Mesendoderm (in vitro differentiated cells): ENCODE measurements at places on chromosomes 4 and X.

GRCh38 chrX:1534301-1535168, 2.5 kb downstream of the P2RY8 start:
- H3K27ac ChIP-seq, result no peak overlapping the region
- H3K4me3 ChIP-seq, result no peak overlapping the region
- no peaks in the 10 kb centered on the region for H3K27me3 ChIP-seq
- H3K36me3 ChIP-seq, result no peaks in the 10 kb centered on the region
- peak; percentile 16 for DNase-seq

GRCh38 chr4:78659264-78659663, 107.7 kb downstream of the ANXA3 start:
- H3K36me3 ChIP-seq, result no peaks in the 10 kb centered on the region

- no peak overlapping the region for H3K27ac ChIP-seq
- DNase-seq, result no peak
- H3K27me3 ChIP-seq, result no peaks in the 10 kb centered on the region
- H3K36me3 ChIP-seq, result no peaks in the 10 kb centered on the region
These were observed 16.7 kb downstream of the GPRIN3 start for GRCh38 chr4:89290727-89291516.

DNA sequence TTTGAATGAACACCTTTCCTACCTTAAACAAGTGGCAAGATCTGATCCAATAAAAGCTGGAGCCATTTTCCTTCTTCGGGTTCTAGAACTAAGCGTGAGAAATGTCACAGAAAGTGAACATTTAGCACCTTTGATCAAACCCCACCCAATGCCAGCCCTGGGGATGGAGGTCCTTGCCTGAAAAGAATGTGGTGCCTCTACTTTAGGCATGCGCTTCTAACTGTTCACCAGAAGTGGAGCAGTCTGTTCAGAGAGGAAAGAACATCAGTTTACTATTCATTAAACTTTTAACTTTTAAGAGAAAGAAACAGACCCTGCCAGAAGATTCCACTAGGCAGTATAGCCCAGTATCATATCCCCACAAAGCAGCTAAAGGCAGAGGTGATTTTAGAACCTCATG, 75.9 kb downstream of the INTS12 start:
- H3K27me3 ChIP-seq, result no peaks in the 10 kb centered on the region
- H3K27ac ChIP-seq, result no peak overlapping the region
- no peaks in the 10 kb centered on the region for H3K36me3 ChIP-seq
- H3K4me1 ChIP-seq, result no peaks in the 10 kb centered on the region
- no peak overlapping the region for H3K4me3 ChIP-seq
- DNase-seq, result peak; percentile 15

GRCh38 chr4:78707268-78707667, 68.9 kb upstream of the BMP2K start:
- no peak overlapping the region for H3K27ac ChIP-seq
- H3K27me3 ChIP-seq, result no peaks in the 10 kb centered on the region
- H3K36me3 ChIP-seq, result no peaks in the 10 kb centered on the region

GRCh38 chr4:87592124-87592523, 16.2 kb upstream of the DSPP start:
- no peak overlapping the region for H3K27ac ChIP-seq
- H3K36me3 ChIP-seq, result no peaks in the 10 kb centered on the region
- no peak overlapping the region for H3K4me3 ChIP-seq
- H3K4me1 ChIP-seq, result no peaks in the 10 kb centered on the region
